ENCODE measurements at places on chromosomes 4 and X.

DNA sequence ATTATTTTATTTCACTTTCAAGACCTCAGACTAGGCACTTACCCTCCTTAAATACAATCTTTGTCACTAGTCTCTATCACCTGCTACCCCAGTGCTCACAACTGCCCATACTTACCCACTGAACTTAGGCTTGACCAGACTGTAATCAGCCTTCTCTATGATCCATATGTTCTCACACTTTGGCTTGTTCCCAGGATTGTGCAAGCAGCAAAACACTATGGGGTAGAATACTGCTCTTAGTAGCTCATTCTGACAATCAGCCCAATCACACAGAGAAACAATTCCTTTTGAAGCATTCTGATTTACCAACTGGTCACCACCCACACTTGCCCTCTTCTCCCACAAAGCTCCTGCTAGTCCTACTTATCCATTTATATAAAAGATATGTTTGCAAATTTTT lies 878.3 kb downstream of the FSTL5 start:
- DNase-seq = no peak

DNA sequence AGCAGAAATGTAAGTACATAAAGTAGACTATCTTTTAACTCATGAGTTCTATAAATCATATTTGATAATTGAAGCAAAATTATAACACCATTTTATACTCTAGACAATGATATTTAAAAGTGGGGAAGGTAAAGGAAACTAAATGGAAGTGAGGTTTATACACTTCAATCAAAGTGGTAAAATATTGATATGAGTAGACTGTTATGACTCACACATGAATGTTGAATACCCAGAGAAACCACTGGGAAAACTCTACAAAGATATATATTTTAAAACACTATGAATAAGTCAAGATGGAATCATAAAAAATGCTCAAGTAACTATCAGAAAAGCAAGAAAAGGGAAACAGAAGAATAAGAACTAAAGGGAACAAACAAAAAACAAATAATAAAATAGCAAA lies 8.4 kb downstream of the VSIG1 start:
- DNase-seq = no peak

DNA sequence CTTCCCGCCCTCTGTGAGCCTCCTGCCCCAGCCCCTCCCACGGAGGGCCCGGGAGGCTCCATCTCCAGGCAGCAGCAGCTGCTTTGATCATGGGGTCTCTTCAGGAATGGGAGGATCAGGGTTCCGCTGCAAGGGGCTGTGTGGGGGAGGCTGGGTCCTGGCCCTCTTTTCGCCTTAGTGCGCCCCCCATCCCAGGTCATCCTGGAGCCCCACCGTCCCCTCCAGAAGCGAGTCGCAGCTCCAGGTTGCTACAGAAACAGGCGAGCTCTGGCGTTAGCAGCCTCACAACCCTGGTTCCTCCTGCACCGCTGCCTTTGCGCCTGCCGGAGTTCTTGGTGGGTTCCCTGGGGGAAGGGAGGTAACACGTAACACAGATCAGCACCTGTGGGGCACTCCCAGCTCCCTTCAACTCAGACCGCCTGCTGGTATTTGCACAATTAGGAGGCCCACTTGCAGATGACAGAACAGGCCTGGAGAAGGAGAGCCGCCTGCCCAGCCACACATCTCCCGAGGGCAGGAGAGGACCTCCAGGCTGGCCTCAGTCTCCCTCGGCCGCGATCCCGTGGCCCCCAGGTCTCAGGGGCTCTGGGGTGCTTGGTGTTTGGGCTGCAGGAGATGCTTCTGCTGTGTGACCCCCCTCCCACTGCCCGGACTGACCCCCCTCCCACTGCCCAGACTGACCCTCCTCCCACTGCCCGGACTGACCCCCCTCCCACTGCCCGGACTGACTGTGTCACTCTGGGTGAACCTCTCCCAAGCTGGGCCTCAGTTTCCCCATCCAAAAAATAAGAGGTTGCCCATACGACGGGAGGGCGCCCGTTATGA lies 64.2 kb upstream of the ADRA2C start:
- no peak for DNase-seq

DNA sequence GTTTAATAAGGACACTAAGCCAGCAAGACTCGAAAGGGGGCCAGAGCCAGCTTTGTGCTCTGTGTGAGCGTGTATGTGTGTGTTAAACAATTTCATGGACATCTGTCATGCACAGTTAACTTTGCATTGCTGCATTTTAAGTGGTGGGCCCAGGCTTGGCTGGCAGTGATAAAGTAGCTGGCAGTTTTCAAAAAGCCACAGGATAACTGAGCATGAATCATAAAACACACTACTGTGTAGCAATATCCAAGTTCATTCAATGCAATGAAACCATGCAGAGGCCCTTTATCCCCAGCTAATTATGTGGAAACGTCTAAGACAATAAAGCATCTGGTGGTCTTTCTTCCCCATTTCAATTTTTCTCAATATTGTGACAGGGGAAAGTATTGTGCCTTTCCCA lies 132.9 kb downstream of the NKX6-1 start:
- DNase-seq = no peak

GRCh38 chr4:147362938-147363337 lies 118.0 kb upstream of the EDNRA start:
- no peak for DNase-seq

DNA sequence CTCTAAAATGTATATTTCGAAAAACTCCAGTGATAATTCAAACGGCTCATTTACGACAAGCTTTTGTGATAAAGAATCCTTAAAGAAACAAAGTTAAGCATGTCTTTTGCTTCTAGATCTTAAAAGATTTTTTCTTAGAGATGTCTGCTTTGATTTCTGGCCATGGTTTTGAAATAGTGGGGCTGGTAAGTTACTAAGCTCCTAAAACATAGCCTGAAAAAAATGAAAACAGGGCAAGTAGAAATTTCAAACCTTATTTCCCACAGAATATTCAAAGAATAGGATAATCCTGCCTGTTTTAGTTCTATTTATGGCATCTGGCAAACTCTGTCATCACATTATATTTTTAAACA lies 318.3 kb downstream of the ARHGAP24 start:
- DNase-seq = no peak

GRCh38 chrX:136076942-136077341 lies 70.4 kb upstream of the FHL1 start:
- no peak for DNase-seq

DNA sequence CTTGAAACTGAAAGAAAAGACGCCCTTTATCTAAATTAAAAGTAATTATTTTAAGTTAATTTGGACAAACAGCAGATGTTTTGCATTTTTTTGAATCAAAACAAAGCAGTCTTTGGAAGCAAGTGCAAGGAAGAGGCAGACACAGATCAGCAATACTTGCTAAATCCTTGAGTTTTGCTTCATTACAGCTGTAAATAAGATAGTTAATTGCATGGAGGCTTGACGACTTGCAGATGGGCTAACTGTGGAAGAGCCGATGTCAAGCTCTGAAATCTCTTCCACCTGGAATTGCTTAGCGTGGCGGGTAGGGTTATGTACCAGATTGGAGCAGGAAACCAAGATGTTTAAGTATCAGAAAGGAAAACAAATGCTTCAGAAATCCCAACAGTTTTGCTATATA lies 148.8 kb downstream of the POLA1 start:
- DNase-seq = no peak

- no peak for DNase-seq
These were observed 2.2 kb downstream of the CLCN3 start for GRCh38 chr4:169622566-169622965.

DNA sequence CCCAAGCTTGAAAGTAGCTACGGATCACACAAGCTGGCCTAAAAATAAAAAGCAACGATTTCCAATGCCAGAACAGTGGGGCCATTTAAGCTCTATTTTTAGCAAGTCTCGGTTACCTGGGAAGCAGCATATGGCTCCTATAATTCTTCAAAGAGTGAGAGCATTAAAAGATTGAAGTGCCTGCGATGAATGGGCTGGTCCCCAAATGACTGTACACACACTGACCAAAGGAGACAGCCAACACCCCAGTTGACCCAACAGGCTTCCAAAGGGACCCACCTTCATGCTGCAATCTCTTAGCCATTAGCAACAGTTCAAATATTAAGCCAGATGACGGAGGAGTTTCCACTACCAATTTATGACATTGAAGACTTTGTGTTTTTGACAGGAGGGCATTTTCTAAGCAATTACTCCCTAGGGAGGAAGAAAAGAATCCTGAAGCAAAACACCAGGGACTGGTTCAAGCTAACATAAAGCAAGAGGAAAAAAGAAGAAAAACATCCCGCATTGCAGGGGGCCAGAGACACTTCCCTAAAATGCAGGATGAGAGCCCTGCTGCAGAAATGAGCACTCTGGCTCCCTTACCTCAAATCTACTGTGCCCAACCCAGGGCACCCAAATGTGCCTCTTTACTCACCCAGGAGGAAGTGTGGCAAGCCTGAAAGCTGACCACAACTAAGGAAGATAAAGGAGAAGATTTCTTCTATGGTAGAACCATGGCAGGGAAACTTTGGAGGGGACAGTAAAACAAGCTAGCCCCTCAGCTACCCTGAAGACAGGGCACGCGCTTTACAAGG lies 21.6 kb downstream of the SH3KBP1 start:
- DNase-seq = no peak

- no peak for DNase-seq
These were observed 7.4 kb downstream of the HERC3 start for GRCh38 chr4:88599714-88600113.

DNA sequence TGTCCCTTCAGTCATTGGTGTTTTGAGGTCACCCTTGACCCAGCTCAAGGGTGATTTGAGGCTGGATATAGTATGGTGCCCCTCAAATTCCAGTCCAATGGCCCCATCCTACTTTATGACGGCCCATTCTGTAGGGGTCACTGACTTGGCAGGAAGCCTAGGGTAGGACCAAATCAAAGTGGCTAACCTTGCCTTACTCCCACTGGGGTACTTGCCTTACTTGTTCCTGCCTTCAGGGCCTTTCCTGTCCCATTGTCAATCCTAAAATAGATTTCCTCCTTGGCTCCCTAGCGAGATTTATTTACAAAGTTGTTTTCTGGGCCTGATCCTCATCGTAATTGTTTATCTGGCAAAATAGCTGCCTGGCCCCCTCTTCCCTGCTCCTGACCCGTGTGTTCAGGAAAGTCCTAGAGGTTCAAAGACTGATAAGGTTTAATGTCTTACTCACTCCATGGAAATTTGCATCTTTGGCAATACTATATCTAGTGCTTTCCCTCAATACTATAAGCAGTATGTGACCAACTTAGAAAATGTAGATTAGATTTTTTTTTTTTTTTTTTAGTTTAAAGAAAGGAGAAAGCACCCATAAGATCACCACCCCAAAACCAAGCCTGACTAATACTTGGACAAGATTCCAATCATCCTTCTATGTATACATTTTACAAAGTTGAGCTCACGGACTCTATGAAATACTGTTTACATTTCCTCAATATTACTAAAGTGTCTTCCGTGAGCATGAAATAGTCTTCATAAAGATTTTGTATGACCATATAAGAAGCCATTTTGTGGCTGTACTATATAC lies 44.8 kb downstream of the MSN start:
- DNase-seq = no peak
